OCI-M1 (cell line): ENCODE measurements at places on chromosomes 11 and 22.

GRCh38 chr11:111229604-111230003, 15.9 kb upstream of the POU2AF2 start:
- peak; percentile 49 for DNase-seq

DNA sequence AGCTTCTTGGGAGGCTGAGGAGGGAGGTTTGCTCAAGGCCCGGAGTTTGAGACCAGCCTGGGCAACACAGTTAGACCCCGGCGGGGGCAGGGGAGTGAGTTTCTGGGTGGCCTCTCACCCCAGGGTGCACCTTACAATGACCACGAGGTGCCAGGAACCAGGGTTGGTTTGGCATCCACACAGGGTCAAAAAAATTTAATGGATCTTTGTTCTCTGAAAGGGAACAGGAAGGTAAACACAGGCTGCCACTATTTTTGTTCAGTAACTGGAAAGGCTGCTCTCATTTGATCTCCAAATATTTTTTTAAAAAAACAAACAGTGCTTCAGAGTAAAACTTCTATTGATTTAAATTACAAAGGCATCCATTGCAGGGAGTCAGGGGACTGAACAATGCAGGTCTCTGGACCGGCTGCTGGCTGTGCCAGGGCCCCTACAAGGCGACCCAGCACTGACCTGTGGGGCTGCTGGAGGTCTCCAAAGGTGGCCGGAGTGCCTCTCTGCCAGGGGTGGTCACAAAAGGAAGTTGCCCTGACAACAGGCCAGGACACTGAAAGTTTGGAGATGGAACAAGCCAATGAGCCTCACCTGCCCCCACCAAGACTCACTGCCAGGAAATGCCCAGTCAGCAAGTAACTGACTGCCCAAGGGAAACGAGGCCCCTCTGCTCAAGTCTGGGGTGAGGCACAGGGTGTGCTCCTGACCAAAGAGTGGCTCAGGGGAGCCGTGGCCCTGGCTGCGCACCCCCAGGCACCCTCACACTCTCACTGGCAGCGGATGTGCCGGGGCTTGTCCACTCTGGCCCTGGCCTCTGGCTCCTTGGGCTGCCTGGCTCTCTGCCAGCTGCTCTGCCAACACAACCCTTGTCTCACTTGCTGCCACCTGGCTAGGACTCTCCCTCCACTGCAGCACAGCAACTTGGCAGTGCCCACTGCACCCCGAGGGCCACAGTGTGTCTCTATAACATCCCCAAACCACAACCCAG, 51.8 kb downstream of the ARFGAP3 start:
- no peak for DNase-seq

DNA sequence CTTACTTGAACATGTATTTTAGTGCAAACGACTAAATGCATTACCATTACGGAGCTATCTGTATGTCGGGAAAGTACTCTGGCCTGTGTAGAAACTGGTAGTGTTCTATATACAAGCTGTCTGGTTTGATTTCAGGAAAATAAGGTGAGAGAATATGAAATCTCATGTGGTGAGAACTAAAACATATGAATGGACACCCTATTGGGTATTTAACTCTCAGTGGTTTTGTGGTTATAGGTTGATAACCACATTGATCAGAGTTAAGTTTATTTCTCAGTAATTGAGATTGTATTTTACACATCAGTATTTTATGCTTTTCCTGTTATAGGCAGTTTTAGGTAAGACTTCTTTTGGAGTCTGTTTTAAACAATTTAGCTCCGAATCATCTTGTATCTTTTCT, 10.4 kb downstream of the ANO5 start:
- no peak for DNase-seq

DNA sequence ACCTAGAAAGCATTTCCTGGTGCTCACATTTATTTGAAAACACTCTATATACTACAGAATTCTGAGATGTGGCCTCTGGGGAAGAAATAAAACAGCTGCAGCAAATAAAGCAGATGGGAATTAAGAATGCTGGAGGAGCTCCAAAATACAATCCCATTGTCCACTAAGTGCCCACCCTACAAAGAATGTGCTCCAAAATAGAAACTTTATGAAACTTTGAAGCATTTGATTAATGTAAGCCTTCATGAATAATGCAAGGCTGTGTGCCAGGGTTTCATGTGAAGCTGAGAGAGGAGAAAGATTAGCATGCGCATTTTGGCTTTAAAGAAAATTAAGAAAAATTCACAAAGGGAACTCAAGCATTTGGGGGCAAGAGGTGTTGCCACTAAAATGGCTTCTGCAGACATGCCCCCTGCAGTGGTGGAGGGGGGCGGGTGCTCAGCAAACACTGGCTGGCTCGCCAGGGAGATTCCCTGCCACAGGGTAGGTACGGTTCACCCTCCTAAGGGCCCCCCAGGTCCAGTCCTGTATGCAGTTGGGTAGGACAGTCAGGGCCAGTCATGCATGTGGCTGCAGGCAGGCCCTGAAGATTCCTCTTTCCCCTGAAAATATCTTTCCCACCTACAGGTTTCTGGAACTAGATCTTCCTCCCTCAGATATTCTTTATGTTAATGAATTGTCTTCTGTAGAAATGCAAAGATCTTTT, 46.6 kb upstream of the RCN1 start:
- no peak for DNase-seq

GRCh38 chr11:61532134-61533038, 23.8 kb downstream of the LRRC10B start:
- DNase-seq = peak; percentile 66

- DNase-seq = no peak
These were observed 72.6 kb upstream of the GDPD4 start for GRCh38 chr11:77374108-77374507.

GRCh38 chr11:131612533-131612932, 242.1 kb downstream of the NTM start:
- DNase-seq = no peak

DNA sequence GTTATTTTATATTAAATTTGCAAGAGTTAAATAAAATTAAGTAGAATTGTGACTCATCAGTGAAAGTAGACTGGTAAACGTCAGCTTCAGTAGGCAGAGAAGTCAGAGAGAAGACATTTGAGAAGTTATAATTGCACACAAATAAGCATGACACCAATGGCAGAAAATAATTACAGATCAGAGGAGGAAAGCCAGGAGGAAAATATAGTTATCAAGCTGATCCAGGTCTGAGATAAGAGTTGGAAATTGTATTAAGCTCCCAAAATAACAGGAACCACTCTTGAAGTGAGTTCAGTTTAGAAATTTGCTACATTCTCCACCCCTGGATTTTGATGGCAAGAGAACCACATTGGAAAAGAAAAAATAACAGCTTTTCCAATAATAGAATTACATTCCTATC, 533.8 kb upstream of the CHORDC1 start:
- DNase-seq = no peak

DNA sequence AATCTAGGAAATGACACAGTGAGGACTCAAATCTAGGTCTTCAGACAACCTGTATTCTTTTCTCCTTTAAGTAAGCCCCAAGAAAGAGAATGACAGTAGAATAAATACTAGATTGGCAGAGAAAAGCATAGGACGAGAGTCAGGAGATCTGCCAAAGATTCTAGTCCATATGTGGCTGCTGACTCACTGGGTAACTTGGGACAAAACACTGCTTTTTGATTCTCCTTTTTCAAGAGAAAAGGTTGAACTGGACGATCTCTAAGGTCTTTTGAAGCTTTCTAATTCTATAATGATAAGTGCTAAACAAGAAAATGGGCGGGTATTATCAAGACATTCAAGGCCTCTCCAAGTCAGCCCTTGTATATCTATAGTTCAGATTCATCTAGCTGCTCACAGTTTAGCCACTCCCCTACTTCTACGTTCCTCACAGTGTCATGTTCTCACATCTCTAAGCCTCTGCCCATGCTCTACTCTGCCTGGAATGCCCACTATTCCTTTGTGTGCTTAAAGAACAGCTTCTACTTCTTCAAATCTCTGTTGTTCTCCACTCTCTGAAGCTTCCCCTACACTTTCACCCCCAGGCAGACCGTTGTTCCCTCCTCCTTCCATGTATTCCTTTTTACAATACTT, 53.0 kb downstream of the RELT start:
- DNase-seq = peak; percentile 44

- no peak for DNase-seq
These were observed 173.2 kb upstream of the SORL1-AS1 start for GRCh38 chr11:121625777-121626506.

DNA sequence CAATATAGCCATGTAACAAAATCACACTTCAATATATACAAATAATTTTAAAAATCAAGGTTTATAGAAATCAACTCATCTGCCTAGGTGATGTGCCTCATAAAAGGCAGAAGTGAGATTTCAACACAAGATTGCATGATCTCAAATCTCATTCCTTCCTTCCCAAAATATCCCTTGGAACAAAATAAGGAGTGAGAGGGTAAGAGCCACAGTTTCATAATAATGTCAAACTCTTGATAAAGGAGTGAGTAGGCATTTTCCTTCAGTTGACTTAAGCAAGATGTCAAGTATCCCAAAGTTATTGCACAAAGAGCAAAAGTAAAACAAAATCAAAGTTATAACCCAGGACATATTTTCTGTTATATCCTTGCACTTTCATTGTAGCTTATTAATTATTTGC, 81.3 kb downstream of the C22orf31 start:
- no peak for DNase-seq

DNA sequence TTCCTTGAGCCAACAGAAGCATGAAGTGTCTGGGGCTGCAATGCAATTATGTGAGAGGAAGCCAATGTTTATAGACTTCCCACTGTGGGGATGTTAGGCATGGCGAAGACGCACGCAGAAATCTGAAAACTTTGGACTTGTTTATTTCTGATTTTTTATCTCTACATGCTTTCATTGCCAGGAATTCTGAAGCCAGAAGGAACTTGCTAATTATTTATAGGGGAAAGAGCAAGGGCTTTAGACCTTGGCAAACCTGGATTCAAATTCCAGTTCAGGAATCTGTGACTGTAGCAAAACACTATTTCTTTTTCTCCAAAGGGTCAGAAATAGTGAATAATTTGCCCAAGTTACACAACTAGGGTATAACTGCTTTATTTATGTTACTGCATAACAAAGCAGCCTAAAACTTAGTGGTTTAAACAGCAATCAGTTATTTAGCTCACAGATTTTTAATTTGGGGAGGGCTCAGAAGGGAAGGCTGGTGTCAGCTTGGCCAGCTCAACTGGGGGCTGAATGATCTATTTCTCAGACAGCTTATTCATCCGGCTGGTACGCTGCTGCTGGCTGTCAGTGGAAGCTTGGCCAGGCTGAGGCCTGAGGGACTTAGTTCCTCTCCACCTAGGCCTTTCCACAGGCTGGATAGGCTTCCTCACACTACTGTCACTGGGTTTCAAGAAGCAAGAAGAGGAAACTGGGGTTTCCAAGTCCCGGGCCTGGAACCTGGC, 1.9 kb upstream of the OR6Q1 start:
- DNase-seq = no peak

GRCh38 chr11:109864151-109864661, 229.0 kb upstream of the ZC3H12C start:
- DNase-seq = no peak

- peak; percentile 72 for DNase-seq
These were observed 49.7 kb downstream of the FDX1 start for GRCh38 chr11:110479108-110480101.

DNA sequence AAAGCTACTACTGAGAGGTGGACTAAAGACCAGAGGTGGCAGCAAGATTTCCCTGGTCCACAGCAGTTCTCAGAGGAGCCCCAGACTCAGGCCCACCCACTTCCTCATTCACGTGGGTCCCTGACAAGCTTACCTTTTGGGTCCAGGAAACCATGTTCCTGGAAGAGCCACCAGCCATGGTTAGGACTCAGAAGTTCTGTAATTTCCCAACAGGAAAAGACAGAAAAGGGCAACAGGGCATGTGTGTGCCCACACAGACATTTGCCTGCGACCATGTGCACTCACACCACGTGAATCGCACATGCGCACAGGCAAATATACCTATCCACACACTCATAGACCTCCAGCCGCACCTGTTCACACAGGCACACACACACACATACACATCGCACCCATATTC, 42.9 kb downstream of the LRRC32 start:
- no peak for DNase-seq

GRCh38 chr22:42156121-42156520, 25.5 kb upstream of the CYP2D6 start:
- DNase-seq = no peak

- DNase-seq = peak; percentile 67
These were observed 96.9 kb downstream of the TRMU start for GRCh38 chr22:46432164-46433068.

DNA sequence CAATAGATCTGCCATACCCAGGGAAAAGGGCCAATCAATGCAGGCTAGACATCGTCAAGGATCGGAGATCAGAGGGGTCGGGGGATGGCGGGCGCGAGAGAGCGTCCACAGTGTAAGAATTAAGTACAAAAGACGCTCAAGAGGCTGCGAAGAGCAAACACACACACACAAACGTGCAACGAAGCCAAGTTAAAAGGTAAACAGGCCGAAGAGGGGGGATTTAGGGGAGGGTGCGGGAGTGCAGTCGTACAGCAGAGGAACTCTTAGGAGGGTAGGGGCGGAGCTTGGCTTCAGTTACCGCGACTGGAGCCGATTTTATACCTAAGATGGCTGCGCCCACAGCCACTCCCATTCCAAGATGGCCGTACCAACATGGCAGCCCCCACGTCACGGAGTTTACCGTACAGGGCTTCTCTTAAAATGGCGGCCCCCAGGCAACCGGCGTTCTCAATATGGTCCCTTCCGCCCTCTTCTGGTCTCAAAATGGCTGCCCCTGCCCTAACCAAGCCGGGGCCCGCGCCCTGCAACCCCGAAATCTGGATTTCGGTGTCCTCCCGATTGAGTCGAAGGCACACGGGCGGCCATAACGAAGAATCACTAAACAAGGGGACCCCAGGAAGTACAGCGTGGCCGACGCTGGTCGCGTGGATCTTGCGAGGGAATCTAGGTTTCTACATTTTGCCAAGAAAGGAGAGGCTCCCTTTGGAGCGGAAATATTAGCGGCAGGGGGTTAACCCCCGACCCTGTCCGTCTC, 1.9 kb downstream of the GNG3 start:
- peak; percentile 99 for DNase-seq

DNA sequence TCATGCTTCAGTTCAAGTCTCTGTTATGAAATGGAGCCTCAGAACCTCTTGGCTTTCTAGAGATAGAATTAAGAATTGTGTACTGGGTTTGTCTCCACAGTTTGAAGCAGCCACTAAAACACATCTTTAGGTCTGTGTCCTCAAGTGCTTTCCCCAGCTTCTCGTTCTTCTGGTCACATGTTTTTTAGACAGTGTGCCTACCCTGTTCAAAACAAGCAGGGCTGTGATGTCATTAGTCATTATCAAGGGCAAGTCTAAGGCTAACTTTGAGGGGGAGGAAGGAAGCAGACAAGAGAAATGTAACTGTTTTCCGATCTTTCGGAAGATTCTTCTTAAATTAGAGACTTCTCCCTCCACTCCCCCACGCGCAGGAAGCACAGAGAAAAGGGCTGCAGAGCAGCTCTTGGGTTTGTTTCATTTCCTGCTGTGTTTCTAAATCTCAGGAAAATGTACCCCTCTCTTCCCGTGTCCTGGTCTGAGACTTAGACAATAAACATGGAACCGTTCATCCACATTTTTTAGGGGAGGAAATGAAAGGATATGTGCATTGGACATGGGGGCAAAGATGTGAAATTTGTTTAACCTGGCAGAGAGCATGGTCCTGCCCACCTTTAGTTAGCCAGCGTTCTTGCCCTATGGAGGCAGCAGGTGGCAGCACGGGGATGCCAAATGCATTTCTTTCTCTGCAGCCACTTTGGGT, 3.1 kb downstream of the AKIP1 start:
- peak; percentile 84 for DNase-seq
